ENCODE measurements at places on chromosomes 13 and 19.
A peak's percentile ranks its signal among the peaks of the same experiment; 100 is the strongest.

DNA sequence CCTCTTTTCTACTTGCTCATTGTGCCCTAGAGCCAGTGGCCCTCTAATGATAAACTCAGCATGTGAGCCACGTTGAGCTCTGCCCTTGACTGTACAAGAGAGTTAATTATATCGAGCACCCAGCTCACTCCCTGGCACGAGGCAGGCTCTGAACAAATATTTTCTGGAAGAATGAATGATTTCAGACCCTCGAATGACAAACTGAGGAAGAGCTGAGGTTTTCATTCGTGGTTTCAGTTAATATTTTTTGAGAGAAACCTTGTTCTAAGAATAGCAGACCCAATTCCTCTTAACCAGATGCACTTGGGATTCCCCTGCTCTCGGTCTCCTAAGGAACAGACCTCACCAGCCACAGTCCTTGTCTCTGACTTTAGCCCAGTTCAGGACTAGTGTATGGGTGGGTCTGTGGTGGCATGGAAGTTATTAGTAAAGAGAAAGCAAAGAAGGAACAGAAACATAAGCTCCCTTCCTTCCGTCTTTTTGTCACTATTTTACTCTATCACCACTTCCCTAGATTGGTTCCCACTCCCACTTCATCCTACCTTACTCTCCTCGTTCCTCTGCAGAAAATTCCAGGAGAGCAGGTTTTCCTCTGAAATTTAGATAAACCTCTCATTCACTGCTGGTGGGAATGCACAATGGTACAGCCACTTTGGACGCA lies 22.1 kb upstream of the WDFY2 start:
- no peak for DNase-seq

DNA sequence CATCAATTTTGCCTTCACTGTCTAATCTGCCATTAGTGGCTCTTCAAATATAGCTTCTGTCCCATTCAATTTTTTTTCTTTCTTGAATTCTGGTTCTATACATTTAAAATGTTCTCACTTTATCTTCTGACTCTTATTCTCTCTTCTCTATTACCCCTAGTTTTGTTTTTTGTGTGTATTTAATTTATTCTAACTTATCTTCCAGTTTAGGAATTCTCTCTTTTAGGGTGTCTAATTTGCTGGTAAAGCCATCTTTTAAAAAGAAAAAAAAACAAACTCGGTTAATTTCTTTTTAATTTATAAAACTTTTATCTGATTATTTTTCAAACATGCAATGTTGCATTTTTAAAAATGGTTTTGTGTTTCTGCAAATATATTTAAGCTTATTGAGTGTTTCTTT lies 80.3 kb upstream of the OXGR1 start:
- no peak for DNase-seq

DNA sequence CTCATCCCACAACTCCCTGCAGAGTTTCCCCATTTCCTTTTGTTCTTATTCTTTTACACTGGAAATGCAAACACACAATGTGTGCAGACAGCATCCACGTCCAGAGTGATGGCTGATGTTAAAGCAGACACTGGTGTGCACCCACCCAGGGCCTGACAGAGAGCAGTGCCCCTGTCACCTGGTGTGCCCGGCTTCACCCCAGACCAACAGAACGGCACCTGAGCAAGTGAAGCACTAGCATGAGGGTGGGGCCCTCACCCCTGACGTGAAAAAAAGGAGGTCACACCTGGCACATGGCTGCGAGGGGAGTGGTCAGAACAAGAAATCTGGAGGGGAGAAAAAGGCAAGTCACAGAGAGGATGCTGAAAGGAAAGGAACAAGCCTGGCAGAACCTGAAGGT lies 12.3 kb downstream of the ZNF575 start:
- DNase-seq: no peak

- DNase-seq: no peak
Observed at GRCh38 chr19:7386308-7386707, 37.6 kb downstream of the ARHGEF18 start.

DNA sequence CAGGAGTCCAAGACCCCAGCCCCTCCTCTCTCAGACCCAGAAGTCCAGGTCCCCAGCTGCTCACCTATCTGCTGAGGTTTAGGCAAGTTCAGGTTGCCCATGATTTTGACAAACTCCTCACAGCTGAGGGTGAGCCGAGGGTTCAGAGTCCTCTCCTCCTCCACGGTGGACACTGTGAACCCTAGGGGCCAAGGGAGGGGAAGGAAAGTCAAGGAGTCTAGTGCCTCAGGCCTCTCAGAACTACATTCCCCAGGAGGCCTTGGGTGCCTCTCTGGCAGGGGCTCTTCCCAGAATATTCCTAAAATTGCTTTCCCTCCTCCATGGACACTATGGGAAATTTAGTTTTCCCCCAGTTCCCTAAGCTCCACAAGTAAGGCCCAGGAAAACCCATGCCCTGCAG lies 3.3 kb upstream of the PHLDB3 start:
- no peak for DNase-seq

DNA sequence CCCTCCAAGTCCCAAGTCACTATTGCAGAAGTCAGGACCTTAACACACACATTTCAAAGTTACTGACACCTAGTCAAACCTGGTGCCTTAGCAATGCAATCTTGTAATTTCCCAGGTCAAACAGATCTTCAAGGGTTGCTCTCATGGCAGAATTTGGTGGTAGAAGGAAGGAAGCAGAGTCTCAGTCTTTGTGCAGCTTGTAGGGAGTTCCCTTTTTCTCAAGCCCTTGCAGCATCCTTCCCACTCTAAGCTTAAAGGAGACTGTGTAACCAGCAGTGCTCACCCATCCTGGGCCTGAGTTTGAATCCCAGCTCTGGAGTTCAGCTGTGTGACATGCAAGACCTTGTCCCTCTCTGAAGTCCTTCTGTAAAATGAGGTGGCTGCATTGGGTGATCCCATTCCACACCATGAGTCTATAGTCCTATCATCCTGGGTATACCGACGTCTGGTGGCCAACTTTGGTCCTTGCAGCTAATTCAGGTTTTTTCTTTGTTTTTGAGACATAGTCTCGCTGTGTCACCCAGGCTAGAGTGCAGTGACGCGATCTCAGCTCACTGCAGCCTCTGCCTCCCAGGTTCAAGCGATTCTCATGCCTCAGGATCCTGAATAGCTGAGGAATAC lies 9.8 kb downstream of the SIGLEC10 start:
- DNase-seq: no peak

DNA sequence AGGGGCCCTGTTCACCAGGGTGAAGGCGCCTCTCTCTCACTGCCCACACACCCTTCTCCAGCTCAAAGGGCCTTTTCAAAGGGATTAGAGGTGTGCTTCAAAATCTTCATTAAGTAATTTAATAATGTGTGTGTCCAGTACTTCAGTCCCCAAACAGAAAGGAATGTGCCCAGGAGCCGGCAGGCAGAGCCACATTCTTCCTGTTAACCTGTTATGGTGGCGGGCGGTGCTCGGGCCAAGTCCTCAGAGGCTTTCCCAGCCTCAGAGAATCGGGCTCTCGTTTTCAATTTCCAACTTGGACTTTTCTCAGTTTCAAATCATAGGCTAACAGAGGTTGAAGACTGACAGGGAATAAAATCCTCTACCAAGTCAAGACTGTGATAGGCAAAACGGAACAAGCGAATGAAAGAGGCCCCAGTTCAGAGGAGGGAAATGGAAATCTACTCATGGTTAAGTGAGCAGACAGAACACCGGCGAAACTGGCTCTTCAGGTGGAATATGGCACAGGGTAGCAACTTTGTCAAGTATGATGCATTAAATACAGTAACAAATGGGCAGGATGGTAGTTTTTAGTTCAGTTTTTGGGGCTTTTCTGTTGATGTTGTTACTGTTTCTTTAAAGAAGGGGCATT lies 68.6 kb downstream of the FOXO1 start:
- no peak for DNase-seq

DNA sequence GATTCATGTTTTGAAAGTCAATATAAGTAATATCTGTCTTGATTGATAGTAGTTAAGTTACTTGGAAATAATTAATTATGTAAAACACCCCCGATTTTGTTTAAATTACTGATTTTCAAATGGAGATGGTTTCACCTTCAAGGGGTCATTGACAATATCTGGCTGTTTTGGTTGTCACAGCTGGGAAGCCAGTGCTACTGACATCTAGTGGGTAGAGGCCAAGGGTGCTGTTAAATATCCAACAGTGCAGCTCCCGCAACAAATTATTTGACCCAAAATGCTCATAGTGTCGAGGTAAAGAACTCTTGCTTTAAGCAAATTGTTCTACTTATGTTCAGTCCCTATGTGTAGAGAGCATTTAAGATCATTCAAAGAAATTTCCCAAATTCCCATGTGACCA lies 50.6 kb upstream of the PCDH20 start:
- DNase-seq: no peak

- no peak for DNase-seq
Observed at GRCh38 chr13:110578363-110578762, 16.8 kb upstream of the RAB20 start.

- no peak for DNase-seq
Observed at GRCh38 chr13:107422421-107422820, 792.9 kb downstream of the LIG4 start.

GRCh38 chr19:10566658-10567410 lies 1.0 kb upstream of the KRI1 start:
- DNase-seq: peak; percentile 33

DNA sequence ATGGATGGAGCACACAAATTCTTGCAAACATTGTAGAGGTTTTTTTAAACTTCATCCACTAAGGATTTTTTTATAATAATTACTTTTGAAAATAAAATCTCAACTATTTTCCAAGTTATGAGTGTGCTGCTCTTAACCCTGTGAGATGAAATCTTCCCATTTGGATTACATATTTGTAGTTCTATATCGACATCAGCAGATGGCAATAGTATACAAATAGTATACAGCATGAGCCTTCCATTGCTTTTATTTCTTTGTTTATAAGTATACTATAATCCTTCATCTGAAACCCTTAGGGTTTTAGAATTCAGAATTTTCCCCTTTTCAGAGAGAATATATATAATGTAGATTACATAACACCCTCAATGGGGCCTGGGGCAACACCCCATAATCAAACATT lies 70.5 kb downstream of the GJA3 start:
- no peak for DNase-seq

DNA sequence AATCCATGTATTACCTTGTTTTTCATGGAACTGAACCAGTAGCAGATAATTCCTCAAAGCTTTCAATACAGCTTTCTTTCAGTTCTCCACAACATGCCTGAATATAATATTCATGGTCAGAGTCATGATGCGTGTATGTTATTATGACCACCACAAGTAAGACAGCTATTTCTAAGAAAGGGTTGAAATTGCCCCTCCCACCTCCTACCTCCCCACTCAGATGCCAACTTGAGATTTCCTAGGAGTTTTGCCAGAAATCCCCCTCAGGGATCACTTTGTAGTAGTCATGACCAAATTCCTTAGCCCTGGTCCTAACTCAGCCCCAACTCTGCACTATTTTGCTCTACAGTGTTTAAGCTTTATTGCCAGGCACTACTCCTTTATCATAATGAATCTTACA lies 69.9 kb upstream of the RAP2A start:
- DNase-seq: no peak

DNA sequence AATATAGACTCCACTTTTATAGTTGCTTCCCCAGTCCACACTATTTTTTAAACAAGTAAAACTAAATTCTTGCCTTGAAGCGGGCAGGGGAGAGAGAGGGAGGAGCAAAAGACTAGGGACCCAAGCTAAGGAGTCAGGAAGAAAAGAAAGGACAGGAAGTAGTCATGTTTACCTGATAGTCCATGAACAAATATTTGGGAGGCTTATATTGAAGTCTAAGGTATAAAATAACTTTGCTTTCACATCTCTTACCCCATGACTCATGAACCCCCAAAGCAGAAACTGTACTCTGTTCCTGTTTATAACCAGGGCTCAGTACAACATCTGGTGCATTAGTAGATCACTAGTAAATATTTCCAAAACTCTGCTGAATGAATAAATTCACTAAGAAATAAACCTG lies 67.3 kb downstream of the ZAR1L start:
- DNase-seq: no peak

- no peak for DNase-seq
Observed at GRCh38 chr19:42657556-42657955, 62.8 kb upstream of the CEACAM8 start.

GRCh38 chr13:105340061-105340606 lies 1195.3 kb downstream of the EFNB2 start:
- DNase-seq: no peak

- no peak for DNase-seq
Observed at GRCh38 chr13:72963762-72964161, 95.0 kb upstream of the KLF5 start.

DNA sequence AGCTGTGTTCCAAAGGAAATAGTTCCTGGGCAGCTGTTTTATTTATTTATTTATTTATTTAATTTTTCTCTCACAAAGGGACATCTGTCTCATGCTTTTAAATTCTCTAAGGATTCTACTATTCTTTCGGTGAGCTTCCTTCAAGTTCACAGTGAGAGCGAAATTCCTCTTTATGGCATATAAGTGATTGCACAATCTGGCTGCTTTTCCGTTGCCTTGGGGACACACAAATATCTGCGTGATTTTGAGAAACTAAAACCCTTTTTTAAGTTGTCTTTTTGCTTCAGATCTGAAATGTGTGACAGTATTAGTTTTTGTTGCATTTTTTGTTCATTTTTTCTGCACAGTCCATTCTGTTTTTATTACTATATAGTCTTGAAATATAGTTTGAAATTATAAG lies 19.2 kb downstream of the ZNF486 start:
- no peak for DNase-seq

GRCh38 chr19:15672580-15673175 lies at the start of gene CYP4F12:
Gene CYP4F12, plus strand, starts transcription at chr19:15673087. Its CDS starts 443 bp downstream, at chr19:15673530.
- DNase-seq: peak; percentile 69

DNA sequence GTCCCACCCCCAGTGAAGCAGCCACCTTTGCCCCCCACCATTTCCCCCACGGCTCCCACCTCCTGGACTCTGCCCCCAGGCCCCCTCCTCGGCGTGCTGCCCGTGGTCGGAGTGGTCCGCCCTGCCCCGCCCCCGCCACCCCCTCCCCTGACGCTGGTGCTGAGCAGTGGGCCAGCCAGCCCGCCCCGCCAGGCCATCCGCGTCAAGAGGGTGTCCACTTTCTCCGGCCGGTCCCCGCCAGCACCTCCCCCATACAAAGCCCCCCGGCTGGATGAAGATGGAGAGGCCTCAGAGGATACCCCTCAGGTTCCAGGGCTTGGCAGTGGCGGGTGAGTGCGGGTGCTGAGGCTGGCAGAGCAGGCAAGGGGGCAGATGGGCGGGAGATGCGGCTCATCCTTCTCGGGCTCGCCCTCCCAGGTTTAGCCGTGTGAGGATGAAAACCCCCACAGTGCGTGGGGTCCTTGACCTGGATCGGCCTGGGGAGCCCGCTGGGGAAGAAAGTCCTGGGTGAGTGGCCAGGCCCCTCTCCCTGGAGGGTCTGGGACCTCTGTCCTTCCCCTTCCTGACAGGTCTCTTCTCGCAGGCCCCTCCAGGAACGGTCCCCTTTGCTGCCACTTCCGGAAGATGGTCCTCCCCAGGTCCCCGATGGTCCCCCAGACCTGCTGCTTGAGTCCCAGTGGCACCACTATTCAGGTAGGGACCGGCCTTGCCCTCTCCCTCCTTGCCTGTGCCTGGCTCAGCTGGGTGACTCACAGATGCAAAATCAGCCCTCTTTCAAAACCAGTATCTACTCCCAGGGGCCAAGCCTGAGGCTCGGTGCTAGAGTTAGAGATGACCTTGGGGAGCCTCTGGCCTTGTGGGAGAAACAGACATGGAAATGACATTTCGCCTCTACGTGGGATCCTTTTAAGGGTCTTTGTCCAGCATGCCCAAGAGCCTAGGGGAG lies 8.8 kb downstream of the IGFLR1 start:
- no peak for DNase-seq
